ENCODE measurements at places on chromosomes 1 and 21. TPM values are rescaled to one million over a fixed set of nuclear protein-coding genes. Genes with fewer than 3 reads are reported as not detected.

DNA sequence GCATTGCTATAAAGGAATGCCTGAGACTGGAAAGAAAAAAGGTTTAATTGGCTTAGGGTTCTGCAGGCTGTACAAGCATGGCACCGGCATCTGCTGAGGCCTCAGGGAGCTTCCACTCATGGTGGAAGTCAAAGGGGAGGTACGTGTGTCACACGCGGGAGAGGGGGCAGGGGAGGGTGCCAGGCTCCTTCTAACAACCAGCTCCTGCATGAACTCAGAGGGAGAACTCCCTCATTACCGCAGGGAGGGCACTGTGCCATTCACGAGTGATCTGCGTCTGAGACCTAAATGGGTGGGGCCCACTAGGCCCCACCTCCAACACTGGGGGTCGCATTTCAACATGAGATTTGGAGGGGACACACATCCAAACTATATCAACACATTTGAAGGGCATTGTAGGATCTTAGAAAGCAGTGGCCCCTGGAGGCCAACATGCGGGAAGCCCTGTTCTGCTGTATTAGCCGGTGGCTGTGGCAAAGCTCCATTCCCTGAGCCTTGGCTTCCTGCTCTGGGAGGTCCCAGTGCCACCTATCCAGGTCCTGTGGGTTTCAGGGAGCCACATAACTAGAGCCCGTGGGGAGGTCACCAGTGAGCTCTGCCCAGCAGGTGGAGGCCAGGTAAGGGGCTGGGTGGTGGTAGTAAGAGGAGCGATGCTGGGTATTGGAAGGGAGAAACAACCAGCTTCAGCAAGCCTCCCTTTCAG is 10.0 kb downstream of the WNT3A start:
- no peak for DNase-seq

DNA sequence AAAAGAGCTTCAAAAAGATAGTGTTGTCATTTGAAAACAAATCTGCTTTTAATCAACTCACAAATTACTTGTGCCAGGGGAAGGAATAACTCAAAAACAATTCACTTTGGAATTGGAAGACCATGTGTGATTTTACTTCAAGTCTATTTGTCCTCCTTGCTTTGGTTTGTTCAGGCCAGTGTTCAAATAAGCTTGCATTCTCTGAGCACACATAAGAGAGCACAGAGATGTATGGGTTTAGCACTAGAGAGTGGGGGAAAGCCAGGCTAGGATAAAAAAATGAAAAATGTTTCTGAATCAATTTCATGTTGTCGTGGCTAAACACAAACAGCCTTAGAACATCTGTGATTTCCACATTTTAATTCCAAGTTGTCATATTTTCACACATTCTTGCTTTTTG is 325.7 kb upstream of the LYPLAL1 start:
- DNase-seq = no peak

GRCh38 chr1:67468066-67468718 is 38.0 kb upstream of the SERBP1 start:
- peak; percentile 76 for DNase-seq

The KPRP gene
- total RNA-seq = 0.13 TPM

- DNase-seq = no peak
Observed at GRCh38 chr1:167544447-167545093, 9.0 kb downstream of the CREG1 start.

The L1TD1 gene
- not detected for total RNA-seq

DNA sequence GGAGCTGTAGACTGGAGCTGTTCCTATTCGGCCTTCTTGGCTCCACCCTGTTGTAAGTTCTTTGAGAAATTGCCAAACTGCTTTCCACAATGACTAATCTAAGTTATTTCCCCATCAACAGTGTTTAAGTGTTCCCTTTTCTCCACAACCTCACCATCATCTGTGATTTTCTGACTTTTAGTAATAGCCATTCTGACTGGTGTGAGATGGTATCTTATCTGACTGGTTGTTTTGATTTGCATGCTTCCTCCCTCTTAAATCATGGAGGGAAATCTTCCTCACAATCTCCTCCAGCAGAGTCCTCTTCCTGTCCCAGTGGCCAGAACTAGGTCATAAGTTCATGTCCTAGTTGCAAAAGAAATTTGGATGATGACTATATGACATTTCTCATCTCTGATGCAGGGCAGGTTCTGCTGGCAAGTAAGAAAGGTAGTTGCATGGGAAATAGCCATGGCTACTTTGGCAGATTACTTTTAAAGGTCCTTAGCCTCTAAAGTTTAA is 294.0 kb downstream of the LRRC40 start:
- peak; percentile 74 for DNase-seq

- DNase-seq = no peak
Observed at GRCh38 chr1:221162352-221162751, 283.1 kb downstream of the HLX start.

- no peak for DNase-seq
Observed at GRCh38 chr1:106608841-106609240, 447.6 kb upstream of the PRMT6 start.

The SETD4 gene
- 10.6 TPM for total RNA-seq

- no peak for DNase-seq
Observed at GRCh38 chr1:171581226-171581625, 40.8 kb upstream of the MYOCOS start.

- no peak for DNase-seq
Observed at GRCh38 chr1:23062271-23062670, 43.0 kb downstream of the KDM1A start.

The EPS8L3 gene
- total RNA-seq = not detected

The HRNR gene
- not detected for total RNA-seq

The TMEM82 gene
- 0.11 TPM for total RNA-seq

DNA sequence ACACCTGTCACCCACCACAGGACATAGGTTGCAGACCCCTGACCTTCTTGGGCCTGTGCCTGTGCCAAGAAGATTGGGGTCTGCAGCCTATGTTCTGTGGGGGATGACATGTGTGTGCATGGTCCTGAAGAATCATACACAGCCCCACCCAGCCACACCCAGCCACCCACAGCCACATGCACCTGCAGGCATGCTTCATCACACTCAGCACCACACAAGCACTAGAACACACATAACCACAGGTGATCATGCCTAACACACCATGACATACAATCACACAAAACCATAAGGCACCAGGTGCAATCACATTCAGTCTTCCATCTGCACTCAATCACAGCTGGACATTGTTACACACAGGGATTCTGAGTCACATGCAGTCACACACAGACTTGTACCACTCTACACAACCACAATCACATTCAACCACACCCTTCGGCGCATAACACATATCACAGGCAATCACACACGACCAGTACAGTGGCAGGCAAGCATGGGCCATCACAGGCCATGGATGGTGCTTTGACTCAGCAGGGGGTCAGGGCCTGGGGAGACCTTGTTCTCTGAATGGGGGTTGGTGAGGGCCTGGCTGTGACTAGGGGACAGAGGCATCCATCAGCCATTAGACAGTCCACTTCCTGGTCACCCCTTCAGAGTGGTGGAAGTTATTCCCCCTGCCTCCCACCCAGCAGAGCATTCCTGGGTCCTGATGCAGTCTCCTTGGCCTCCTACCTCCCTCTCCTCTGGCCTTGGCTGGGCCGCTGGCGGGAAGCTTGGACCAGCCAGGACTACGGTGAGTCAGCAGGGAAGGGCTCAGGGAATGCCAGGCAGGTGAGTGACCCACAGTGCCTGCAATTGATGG is 44.3 kb upstream of the EPS8L3 start:
- peak; percentile 51 for DNase-seq

GRCh38 chr1:109500941-109501381 is 7.1 kb downstream of the CYB561D1 start:
- no peak for DNase-seq

The NHLH1 gene
- 0.13 TPM for total RNA-seq

The UQCRHL gene
- 1.4 TPM for total RNA-seq

- no peak for DNase-seq
Observed at GRCh38 chr1:40308036-40308727, 8.9 kb downstream of the COL9A2 start.

GRCh38 chr21:45078371-45078770 is 4.0 kb downstream of the ADARB1 start:
- no peak for DNase-seq

- DNase-seq = no peak
Observed at GRCh38 chr21:34613679-34614627, 960 bp downstream of the RCAN1 start.

The TPTE gene
- not detected for total RNA-seq

The ILF2 gene
- 295 TPM for total RNA-seq

The ZSWIM5 gene
- total RNA-seq = under 0.01 TPM

The TAS1R1 gene
- 1.2 TPM for total RNA-seq

- no peak for DNase-seq
Observed at GRCh38 chr1:98559291-98559690, 102.2 kb upstream of the SNX7 start.

The SMIM1 gene
- not detected for total RNA-seq

- DNase-seq = no peak
Observed at GRCh38 chr1:230086151-230086550, 19.1 kb downstream of the GALNT2 start.

DNA sequence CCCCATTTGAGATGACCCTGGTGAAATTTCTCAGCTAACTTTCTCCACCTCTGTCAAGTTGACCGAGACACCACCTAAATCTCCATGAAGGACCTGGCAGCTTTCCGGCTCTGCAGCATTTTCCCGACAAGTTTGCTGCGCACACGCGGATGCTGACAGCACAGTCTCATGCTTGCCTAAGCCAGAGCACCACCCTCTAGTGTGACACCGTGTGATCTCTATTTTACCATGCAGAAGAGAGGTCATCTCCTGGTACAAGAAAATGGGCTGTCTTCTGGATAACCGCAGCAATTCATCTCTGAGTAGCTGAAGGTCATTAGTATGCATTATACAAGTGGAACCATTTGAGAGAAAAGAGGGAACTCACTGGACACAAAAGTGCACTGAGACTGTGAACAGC is 38.9 kb upstream of the H6PD start:
- no peak for DNase-seq

Data from LHCN-M2 (cell line).